ENCODE measurements at places on chromosomes 7 and 10.

DNA sequence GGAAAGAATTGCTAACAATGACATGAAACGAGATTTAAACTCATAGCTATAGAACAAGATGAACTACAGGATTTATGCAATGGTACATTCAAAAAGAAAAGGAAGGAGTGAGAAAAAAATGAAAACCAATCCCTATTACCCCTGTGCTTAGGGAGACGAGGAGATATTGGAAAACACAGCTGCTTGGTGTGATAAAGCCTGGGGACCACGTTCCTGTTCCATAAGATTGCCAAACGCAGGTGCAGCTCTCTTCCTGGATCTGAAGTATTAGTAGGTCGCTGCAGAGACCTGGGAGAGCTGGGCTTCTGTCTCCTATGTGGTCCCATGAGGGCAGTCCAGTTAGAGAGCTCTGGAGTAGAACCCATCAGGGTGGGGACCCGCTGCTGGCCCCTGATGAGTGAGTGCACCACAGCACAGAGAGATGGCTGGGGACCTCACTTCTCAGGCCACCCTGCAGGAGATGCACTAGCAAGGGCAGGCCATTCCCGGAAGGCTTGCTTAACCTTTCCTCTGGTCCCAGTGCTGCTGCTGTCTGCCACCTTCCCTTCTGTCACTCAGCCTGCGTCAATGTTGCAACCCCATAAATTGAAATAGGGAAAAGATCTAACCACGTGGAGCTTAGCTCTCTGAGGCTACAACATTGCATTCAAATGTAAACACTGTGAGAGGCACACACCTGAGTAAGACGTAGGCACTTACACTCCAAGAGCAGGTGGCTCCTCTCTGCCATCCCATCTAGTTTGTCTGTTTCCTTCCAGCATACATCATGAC lies 57.9 kb downstream of the MTPN start:
- no peak for DNase-seq

DNA sequence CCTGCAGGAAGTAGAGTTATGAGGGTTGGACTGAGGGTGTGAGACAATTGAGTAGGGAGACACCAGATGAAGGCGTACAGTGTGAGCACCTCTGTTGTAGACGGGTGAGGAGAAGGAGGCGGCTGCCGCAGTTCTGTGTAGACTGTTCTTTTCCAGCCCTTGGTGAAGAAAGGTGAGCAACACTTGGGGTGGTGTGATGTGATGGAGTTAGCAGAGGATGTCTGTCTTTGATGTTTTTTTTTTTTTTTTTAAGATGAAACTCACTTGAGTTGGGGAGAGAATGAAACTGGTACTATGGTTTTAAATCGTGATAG lies 42.8 kb upstream of the RNF216 start:
- DNase-seq, result peak; percentile 21

DNA sequence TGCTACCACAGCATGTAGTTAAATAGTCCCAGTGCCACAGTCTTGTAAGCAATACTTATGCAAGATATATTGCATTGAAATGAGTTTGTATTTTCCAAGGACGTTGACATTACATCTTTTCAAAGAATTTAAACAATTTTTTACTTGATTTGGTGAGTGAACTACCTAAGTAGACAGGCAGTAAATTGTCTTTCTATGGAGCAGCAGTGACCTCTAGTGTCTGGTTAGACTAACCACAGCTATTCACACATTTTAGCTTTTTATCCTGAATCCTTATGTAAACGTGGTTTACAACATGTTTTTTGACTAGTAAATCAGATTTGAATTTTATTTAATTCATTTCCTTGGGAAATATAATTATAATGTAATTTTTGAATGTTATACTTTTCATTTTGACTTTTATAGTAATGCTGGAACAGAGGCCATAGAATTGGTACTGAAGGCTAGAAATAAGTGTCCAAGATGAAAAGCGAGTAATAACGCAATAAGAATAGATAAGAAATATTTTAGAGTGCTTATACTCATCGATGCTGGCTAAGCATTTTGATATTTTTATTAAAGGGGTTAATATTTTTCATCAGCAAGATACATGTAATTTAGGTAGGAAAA lies 5.6 kb downstream of the LRRTM3 start:
- DNase-seq, result no peak

DNA sequence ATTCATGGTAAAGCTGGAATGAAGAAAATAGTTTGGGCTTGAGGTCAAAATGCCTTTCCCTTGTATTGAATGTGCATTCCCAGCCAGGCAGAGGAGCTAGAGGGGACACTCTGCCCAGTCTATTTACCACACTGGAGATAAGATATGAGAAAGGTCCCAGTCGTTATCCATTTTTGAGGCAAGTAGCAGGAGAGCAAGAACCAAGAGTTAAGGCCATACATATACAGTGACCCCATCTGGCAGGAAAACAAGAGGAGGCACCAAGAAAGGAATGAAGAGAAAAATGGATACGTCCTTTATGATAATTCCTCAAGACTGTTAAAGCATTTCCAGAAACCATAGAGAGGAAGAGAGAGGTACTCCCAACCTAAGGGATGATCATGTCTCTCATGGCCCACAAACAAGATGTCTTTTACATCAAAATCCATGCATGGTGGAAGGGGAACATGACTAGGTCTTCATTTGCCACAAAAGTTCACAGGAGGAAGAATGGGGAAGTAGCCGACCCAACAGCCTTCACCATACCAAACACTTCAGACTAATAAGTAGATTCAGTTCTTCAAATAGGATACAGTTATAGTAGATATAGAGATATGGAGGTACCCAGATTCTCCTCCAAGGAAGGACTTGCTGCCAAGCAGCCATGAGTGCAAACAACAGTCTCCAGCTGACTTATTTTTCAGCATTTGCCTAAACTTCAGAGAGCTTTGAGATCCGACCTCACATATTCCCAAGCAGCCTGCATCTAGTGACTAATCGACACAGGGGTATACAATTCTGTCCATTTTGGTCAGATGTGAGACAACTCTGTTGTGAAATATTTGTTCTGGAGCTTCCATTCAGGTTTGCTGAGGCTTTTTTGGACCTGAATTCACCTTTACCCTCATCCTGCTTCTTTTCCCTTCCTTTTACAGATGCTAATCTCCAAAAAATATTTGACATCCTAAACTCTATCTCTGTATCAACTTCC lies 61.1 kb upstream of the CCDC71L start:
- no peak for DNase-seq

GRCh38 chr10:44424957-44425356 lies 40.1 kb upstream of the CXCL12 start:
- DNase-seq, result no peak

DNA sequence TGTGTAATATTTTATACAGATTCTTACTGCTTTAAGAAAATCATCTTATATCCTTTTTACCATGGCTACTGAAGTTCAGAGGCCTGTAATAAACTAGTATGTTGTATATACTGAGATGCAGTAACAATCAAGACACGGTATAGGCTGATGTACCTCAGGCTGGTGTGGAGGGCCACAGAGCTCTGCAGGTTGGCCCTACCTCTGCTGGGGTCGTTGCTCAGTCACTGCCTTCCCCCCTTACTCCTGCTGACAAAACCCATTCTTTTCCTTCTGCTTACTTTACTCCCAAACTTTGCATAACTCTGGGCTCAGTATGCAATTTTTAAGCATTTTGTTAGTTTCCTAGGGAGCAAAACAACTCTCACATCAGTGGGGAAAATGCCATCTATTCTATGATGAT lies 200.1 kb upstream of the FOXP2 start:
- no peak for DNase-seq

DNA sequence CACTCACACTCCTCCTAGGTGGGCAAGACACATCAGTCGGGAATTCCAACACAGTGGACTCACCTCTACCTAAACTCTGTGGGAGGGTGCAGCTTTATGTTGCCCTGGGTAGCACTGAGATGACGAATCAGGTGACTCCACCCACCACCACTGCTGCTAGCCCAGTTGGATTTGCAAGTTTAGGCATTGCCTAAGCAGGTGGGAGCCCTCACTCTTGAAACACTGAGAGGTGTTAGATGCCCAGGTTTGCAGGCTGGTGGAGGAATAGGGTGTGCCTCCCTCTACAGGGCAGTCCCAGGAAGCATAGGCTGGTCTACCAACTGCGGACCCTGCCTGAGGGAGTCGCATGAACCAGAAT lies 708.9 kb downstream of the POM121L12 start:
- no peak for DNase-seq

DNA sequence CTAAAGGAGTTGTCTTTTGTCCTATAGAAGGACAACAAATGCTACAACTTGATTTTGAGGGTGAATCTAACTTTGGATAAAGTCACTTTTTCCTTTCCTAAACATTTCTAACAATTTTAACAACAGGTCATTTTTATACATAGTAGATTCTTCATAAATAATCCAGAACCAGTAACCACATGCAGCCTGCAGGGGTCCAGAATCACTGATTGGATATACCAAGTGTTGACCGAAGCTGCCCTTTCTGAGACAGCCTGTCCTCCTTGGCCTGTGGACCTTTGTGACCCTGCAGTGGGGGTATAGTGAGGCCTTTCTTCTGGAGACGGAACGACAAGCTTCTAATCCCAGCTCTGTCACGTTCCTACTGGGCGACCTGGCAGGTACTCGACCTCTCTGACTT lies 34.8 kb upstream of the LAMB4 start:
- no peak for DNase-seq

DNA sequence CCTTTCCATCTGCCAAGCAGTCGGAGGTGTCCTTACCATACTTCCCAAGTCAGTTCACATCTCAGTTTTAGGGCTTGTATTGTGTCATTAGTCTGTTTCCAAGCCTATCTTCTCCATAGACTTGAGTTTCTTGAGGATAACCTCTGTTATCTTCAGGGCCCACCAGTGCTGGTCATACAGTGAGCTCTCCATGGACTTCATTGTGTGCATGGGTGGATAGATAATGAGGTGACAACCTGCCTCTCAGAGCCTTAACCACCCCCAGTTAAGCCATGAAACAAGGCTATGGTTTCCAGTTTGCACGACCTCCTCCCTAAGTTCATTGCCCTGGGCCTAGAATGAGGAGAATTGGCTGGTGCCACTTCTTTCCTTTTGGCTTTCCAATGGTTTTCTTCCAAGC lies 38.5 kb upstream of the WAC start:
- DNase-seq, result no peak

DNA sequence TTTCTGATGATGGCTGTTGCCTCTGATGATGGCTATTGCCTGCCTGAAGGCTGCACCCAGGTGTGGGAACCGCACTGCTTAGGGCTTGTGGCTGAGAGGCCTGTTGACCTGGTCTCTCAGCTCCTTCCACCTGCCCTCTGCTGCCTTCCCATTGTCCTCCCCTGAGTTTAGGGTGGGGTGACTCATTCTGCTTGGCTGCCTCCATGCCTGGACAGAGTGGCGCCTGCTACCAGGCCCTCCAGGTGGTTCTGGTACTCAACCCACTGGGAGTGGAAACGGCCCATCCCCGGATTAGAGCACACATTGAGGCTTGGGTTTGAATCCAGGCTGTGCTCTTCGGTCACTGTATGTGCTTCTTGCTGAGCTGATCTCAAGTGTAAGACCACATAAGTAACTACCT lies 120.6 kb downstream of the SEM1 start:
- DNase-seq, result no peak

DNA sequence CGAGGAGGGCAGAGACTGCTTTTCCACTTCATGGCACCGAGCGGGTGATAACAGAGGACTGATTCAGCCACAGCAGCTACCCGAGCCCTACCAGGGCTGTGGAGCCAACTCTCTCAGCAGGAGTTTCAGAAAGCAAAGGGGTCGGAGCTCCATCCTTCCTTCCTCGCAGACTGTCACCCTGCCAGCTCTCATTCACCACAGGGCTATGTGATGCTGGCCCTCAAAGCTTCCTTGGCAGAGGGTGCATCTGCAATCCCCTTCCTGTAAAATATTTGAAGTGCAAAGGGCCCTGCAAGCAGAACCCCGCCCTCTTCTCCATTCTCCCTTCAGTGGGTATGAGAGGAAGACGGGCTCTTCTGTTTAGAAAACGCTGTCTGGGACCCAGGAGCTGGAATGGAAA lies 105.3 kb upstream of the LYZL2 start:
- DNase-seq, result no peak

DNA sequence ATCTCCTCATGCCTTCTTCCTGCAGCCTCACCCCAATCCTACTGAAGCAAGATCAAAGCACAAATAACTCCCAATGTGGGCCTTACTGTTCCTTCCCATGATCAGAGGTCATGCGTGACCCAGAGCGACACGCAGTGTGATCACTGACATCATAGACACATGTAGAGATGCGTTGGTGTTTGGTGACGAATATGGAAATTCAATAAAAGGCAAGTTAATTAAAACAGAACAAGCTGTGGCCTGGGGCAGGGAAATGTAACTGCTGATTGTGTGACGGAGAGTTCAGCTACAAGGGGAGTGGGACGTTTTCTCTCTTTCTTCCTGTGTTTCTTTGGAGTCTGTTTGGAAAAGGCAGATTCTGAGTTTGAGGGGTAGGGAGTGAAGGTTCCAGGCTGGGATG lies 34.8 kb upstream of the CARD11 start:
- no peak for DNase-seq

DNA sequence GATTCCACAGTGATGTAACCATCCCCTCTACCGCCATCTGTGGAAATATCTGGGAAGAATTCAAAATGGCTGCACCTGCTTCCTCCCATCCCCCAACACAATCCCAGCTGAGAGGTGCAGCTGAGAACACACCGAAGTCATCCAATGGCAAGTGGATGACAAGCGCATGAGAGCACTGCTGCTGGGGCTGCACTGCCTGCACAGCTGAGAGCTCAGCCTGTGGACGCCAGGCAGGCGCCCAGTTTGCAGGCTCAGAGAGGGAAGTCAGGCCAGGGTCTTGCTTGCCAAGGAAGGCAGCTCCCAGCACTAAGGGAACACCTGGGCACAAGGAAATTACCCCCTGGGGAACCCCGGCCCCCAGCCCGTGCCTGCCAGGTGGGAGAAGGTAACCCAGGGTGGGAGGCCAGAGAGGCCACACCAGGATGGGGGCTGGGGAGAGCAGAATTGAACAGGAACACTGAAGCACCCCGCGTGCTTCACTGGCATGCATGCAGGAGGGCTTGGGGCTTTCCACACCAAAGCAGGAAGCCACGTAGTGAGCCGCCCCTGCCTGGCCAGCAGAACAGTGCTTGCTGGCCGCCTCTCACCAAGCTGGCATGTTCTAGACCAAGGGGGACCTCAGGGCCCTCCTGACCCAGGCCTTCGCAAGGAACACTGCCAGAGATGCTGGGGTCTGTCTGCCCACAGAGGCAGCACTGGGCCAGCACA lies 46.2 kb downstream of the FAM53B start:
- DNase-seq, result no peak

- no peak for DNase-seq
Observed at GRCh38 chr10:31102421-31102820, 70.8 kb upstream of the ZNF438 start.

GRCh38 chr10:47418321-47418720 lies 34.2 kb upstream of the ZNF488 start:
- DNase-seq, result no peak
